ENCODE measurements at places on chromosomes 5 and 9.

DNA sequence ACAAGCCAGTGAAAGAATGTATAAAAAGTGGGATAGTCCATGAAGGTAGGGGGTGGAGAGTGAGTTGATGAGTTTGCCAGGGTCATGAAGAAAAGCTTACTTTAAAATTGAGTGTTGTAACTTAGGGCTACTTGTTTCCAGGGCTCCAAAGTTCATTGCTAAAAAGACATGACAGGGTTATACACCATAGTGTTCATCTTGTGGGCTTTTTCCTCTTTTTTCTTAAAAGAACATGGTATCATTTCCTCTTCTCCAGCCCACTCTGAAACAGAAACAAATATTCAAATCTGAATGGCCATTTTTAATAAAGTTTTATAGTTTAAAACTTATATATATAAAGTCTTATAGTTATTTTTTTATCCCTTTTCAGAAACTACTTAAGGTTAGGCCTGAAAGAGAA lies 115.7 kb upstream of the SMC2 start:
- DNase-seq: no peak

- no peak for DNase-seq
Measured at GRCh38 chr9:97556721-97557605, 55.5 kb downstream of the TMOD1 start.

DNA sequence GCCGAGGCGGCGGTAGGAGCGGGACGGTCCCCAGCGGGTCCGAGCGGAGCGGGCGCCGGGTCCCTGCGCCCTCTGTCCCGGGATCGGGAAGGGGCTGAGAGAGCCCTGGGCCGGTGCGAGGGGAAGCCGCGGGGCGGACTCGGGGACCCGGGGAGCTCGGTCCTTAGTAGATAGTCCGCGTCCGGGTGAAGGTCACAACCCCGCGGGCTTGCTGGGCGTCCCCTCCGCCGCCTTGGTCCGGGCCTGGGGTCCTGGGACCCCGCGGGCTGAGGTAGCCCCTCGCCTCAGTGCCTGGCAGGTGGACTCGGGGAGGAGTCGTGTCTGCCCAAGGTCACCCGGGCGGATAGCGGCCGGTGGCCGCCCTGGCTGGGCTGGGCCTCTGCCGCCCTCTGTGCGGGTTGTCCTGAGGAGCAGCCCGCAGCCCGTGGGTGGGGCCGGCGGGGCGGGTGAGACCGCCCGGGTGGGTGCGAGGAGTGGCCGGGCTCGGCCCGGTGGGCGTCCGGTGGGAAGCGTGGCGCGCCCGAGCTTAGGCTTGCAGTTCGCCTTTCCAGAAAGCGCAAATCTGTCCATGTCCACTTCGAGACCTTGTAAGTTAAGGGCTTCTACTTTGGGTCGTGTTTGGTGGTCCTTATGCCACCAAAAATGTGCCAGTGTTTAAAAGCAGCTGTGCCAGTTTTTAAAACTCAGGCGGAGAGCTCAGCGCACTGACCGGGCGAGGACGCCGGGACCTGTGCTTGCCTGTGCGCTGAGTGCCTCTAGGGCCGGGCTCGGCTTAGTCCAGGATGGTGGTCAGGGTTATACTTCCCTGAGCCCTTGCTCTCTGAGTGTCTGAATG lies 554 bp downstream of the SDHA start:
- peak; percentile 66 for DNase-seq

DNA sequence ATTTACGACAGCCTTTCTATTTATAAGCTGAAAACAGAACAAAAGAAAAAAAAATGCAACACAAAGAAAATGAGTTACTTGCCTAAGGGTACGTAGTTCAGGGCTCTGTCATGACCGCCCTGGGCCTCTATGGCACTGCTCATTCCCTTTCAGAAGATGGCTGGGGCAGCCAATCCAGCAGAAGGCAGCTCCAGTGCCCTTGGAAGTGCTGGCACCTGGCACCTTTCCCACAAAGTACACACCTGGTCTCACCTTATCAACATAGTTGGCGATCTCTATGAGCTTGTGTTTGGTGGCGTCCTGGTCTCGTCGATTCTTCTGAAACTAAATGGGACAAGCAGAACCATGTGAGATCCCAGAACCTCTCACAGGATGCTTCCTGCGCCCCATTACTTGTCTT lies 53.2 kb downstream of the NIPAL4 start:
- no peak for DNase-seq

DNA sequence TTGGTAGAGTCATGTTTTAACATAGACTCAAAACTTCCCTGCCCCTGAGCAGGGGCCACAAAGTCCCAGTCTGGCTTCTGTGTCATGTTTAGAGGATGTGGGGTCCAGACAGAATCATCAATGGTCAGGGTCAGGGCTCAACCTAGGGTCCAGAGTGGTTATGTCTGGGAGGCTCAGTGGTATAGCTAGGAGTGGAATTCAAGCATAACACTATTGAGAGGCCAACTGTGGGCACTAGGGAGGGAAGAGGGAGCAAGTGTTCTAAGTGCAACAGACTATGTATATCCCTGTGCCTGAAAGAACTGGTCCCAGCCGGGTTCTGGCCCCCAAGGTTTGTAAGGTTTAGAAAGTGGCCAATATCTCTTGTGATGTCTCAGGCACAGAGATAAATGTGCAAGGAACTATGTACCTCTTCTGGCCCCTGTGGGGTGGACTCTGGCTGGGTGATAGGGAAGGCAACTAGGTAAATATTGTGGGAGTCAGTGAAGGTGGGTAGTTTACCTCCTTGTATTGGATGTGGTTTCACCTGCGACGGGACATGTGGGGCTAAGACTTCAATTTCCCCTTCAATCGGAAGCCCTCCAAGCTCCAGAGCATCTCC lies 14.0 kb downstream of the MYORG start:
- DNase-seq: no peak

DNA sequence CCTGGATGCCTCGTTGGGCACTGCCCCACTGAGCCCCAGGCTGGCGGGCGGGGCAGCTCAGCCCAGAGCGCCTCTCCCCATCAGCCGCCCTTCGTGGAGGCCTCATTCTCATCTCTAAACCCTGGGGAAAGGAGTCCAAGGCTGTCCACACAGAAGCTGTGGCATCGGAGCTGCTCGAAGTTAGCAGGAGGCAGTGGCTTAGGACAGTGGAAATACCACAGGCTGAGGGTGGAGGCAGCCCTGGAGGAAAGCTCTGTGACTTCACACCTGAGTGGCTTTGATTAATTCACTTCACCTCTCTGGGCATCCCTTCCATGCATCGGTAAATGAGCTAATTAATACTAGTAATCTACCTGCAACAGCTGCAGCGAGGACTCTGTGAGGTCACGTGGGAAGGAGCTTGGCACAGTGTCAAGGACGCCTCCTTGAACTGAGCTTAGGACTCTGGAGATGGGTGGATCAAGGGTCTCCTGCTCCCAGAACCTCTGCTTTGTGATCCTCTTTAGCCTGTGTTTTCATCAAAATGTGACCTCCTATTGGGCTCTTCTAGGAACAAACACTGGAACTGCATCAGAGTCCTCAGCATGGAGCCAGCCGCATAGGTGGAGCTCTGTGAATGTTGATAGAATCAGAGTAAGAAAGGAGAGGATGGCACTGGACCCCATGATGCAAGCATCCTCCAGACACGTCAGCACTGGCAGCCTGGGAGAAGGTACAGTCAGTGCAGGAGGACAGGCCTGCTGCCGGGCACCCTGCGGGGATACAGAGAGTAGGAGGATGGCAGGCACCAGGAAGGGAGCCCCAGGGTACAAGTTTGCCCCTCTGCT lies 842 bp upstream of the ANGPTL2 start:
- DNase-seq: no peak

GRCh38 chr5:129905473-129906176 lies 1.4 kb downstream of the CHSY3 start:
- DNase-seq: no peak

DNA sequence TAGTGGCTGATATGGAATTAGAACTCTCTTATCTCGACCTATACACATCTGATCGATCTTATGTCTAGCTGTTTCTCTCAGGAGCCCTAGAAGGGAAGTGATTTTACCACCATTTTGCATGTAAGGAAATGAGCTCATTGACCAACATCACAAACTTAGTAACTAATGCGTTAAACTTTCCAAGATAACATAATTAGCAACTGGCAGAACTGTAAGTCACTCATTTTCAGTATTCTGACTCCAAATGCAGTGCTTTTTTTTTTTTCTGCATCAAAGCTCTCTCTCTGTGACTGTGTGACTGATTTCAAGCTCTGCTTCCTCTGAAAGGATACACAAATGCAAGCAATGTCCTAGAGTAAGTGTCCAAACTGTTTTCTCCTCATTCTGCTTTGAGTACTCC lies 68.1 kb upstream of the FBXL7 start:
- DNase-seq: no peak

DNA sequence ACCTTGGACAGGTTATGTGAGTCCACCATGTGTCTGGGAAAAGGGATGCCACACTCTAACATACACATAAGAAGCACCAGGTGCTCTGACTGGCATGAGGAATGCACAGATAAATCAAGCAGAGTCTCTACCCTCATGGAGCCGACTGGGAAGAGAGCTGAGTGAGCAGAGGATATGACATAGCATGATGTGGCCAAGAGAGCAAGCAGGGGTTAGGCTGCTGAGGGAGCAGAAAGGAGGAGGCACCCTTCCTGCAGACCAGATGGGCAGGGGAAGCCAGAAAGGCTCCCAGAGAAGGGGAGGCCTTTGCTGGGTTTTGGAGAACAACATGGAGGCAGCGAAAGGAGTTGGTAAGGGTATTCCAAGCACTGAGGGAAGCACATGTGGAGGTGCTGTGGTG lies 223.1 kb downstream of the GNA14 start:
- DNase-seq: peak; percentile 52

- peak; percentile 47 for DNase-seq
Measured at GRCh38 chr5:56818450-56819037, 3.2 kb downstream of the MAP3K1 start.

- DNase-seq: no peak
Measured at GRCh38 chr5:93072831-93073459, 508.1 kb downstream of the NR2F1-AS1 start.

DNA sequence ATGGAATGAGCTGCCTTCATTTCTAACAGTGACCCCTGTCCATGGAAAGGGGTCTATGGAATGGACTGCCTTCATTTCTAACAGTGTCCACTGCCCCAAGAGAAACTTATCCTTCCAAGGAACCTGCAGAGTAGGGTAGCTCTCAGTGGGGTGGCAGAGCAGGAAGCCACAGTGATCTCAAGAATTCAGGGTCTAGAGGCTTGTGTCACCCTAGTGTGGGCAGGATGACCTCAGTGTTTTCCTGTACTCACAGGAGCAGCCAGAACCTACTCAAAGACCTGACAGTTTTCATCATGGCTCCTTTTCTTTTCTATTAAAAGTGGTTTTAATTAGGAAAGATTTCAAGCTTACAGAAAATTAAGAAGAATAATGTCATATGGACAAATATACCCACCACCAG lies 27.5 kb downstream of the SEC61B start:
- DNase-seq: no peak

DNA sequence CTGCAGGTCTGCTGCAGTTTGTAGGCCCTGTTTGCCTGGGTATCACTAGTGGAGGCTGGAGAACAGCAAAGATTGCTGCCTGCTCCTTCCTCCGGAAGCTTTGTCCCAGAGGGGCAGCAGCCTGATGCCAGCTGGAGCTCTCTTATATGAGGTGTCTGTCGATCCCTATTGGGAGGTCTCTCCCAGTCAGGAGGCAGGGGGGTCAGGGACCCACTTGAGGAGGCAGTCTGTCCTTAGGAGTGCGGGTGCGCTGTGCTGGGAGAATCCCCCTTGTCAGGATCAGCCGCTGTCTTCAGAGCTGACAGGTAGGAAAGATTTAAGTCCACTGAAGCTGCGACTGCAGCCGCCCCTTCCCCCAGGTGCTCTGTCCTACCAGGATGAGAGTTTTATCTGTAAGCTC lies 64.9 kb downstream of the CCDC171 start:
- DNase-seq: no peak
